ENCODE measurements at places on chromosomes 4 and X.

DNA sequence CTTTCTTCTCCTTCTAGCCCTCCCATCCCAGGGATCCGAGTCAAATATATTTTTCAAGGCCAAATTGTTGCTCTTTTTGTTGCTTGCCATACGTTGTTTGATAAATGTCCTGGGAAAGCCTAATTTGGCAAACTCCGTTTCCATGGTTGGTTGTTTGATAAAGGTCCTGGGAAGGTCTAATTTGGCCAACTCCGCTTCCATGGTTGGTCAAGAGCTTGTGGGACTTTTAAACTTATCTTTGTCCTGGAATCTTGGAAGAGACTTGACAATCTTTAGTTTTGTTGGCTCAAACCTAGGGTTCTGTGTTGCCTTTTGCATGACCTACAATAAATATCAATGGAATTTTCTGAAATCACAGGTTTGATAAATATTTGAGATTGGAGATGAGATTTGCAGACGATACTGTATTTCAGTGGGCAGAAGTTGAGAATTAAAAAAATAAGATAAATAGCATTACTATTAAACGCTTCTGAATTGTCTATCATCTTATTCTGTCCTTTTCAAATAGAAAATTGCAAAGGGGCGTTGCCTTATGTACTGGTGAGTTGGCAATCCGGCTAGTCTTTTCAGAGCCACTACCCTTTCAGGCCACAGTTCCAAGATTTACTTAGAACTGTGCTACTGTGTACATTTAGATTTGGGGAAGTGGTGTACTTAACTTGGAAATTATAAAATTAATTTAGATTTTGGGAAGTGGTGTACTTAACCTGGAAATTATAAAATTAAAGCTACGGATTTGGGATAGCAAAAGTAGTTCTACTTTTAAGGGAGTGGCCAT lies 804 bp downstream of the OSTC start:
- DNase-seq: peak; percentile 22

- DNase-seq: no peak
These were observed 302.4 kb downstream of the TEX13A start for GRCh38 chrX:104918122-104918521.

DNA sequence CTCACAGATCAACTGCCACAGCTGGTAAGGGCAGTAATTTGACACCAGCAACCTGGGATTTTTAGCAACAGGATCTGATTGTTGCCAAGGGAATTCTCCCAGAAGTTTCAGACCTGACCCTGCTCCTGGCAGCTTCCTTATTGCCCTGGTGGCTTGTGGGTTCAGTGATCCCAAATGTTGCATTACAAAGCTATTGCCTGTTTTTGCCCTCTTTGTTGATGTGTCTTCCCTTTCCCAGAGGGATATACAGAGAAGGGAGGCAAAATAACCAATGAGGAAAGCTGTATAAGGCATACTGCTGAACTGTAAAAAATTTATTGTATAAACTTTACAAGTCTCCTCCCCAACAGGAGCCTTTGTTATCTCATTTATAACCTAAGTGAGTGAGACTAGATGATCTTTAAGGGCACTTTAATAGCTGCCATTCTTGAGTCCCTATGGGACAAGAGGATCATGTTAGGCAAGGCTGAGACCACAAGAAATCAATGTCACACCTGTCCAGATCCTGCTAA lies 22.2 kb downstream of the VSIG4 start:
- no peak for DNase-seq

DNA sequence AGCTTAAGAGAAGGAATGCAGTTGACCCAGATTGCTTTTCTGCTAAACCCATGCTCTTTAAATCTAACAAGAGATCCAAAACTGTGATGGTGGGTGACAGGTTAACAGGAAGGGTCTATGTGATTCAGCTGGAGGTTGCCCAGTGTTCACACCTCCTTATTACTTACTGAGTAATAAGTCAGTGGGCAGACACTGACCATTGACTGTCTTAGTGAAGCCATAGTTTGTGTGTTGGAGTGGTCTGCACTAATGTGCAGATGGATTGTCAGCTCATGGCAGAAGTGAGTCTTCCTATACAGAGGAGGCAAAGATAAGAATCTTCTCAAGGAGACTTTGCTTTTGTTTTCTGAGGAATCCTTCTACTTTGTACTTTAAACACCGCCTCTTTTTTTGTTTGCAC lies 15.2 kb upstream of the RUFY3 start:
- no peak for DNase-seq

DNA sequence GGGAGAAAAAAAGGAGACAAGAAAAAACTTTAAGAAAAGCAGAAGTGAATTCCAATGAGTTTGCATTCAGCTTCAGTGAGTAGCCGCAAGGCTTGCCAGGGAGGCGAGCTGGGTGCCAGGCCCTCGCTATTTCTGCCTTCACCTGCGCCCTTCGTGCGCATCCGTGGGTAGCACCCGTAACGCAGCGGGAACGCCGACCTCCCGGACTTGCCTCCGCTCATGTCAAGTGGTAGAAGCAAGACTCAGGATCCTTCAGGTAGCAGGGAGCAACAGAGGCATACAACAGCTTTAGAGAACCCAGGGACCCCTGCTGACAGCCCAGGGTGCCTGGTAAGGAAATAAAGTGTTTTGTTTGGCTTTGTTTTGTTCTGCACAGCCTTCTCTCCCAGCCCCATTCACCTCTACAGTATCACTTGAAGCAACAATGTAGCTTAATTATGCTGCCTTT lies 140.0 kb upstream of the BCOR start:
- no peak for DNase-seq

DNA sequence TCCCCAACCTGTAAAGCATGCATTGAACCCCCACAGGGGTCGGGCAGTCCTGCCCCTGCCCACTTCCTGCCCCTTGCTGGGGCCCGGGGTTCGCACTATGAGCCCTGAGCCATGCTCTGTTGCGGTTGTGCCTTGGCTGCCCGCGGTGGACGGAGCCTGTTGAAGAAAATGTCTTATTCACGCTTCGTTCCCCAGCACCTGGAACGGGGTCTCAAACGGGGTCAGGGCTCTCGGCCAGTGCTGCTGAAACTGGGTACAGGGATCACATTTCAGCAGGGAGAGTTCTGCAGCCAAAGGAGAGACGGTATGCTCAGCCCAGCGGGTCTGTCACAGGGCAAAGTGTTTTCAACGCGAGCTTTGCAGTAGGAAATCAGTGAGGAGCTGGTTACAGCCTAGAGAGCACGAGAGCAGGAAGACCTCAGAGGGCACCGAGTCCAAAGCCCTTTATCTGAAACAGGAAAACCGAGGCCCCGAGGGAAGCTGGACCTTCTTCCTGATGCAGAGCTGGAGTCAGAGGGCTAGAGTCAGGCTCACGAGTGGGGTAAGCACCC lies 46.3 kb upstream of the AFAP1 start:
- no peak for DNase-seq

DNA sequence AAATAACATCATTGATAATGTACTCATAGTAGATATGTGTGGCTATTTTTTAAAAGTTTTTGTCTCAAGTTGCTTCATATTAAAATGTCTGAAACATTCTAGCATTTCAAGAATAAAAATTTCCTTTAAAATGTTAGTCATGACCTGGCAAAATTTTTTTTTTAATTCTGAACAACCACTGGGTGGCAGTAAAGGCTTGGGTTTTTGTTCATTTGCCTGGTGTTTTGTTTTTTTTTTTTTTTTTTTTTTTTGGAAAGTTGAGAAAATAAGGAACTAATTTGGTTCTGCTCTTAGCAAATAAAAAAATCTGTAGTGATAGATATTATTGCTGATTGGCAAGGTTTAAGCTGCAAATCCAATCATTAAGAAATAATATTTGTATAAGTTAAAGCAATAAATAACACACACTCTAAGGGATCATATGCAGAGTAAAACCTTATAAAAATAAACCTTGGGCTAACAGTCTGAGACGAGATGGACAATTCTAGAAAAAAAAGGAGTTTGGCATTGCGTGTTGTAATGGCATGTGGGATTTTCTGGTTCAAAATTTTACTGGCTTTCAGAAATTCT lies 81.4 kb downstream of the CEP44 start:
- DNase-seq: peak; percentile 23

DNA sequence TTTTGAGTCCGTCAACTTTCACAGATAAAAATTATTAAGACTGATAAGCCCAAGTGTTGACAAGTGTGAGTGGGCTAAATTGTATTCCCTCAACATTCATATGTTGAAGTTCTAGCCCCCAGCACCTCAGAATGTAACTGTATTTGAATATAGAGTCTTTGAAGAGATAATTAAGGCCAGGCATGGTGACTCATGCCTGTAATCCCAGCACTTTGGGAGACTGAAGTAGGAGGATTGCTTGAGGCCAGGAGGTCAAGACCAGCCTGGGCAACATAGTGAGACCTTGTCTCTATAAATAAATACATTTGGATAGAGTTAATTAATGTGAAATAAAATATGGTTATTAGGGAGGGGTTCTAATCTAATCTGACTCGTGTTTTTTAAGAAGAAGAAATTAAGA lies 29.7 kb upstream of the SLC25A4 start:
- DNase-seq: no peak

GRCh38 chr4:182380771-182381181 lies 137.6 kb downstream of the TENM3 start:
- no peak for DNase-seq

- no peak for DNase-seq
These were observed 3.8 kb downstream of the CHST7 start for GRCh38 chrX:46577221-46578005.

DNA sequence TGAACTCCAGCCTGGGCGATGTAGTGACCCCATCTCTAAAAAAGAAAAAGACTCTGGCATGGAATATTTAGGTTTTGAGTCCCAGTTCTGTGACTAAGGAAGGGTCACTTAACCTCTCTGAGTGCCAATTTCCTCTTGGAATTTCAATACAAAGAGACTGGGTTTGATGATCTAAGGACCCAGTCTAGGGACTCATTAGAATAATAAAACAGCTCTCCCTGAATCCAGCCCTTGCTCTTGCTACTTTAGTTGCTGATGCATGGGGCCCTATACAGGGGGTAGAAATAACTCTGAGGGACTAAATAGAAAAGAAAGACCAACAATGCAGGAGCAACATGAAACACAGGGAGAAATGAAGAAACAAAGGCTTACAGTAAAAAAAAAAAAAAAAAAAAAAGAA lies 12.6 kb downstream of the C4orf54 start:
- DNase-seq: no peak

GRCh38 chr4:22593933-22594332 lies 78.1 kb upstream of the ADGRA3 start:
- DNase-seq: no peak

DNA sequence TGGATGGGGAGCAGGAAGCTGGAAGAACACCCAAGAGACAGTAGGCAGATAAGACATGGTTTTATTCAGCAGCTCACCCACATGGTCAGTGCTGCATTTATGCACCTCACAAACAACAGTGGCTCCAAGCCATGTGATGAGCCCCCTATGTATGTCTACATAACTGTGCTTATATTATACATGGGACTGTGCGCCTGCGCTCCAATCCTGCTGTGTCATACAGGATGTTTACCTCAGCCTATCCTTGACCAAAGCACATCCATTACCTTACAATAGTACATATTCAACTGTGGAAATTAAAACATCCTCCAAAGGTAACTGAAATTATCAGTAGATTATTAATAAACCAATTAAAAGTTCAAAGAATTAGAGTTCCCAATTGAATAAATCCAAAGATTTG lies 44.1 kb upstream of the SGMS2 start:
- no peak for DNase-seq

DNA sequence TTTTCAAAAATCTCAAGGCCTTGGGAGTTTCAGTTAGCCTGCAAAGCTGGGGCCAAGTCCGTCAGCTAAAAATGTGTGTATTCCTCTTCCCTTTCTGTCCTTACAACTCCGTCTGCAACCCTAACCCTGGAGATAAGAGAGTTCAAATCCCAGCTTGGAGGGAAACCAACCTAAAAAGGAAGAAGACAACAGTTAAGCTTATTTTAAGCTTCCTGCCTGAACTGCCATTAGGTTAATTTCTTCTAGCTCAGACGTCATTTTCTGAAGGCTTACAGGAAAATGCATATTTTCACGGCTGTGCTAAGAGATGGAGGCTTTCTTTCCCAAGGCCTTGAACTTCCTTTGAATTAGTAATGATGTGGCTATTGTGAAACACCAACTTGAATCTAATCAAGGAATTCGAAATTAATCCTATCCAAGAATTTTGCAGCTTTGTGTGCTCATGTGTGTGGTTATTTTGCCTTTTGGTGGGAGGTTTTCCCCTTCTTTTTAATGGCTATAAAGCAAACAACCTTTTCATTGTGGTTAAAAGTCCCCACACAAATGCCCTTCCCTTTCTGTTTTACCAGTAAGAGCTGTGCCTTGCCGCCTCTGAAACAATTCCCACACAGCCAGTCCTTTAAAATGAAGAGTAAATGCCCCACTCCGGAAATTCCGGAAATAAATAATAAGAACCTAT lies 103.5 kb downstream of the IRF2 start:
- no peak for DNase-seq
